Left kidney (tissue), 8 donors: ENCODE measurements at places on chromosomes 11 and 22. TPM values are rescaled to one million over a fixed set of nuclear protein-coding genes. Genes with fewer than 3 reads are reported as not detected.
A peak's percentile ranks its signal among the peaks of the same experiment; 100 is the strongest.

Gene SLCO2B1
- polyA plus RNA-seq, result 8.2 TPM

Gene BIRC3
- polyA plus RNA-seq, result 1.4 TPM

Gene OR4D5
- not detected for polyA plus RNA-seq

Gene INSC
- polyA plus RNA-seq, result 0.73 TPM

GRCh38 chr22:26587991-26588613 lies 1.8 kb downstream of the TPST2 start:
- no peak for DNase-seq

DNA sequence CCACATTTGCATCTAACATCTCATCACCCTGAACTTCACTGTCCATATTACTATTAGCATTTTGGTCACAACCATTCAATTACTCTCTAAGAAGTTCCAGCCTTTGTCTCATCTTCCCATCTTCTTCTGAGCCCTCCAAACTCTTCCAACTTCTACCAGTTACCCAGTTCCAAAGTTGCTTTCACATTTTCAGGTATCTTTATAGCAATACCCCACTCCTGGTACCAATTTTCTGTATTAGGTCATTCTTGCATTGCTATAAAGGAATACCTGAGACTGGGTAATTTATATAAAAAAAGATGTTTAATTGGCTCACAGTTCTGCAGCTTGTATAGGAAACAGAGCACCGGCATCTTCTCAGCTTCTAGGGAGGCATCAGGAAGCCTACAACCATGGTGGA lies 64.7 kb upstream of the ARHGAP42 start:
- no peak for DNase-seq

DNA sequence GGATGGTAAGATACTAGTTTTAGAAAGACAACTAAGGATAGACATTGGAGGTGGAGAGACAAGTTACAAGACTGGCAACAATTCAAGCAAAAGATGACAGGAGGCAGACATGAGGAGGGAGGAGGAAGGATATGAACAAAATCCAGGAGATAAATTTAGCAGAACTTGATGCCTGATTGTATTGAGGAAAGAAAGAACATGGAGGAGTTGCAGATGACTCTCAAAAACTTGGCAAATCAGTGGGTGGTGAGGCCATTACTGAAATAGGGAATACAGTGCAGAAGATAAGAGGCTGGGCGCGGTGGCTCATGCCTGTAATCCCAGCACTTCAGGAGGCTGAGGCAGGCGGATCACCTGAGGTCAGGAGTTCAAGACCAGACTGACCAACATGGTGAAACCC lies 2.7 kb upstream of the UPB1 start:
- DNase-seq, result no peak

DNA sequence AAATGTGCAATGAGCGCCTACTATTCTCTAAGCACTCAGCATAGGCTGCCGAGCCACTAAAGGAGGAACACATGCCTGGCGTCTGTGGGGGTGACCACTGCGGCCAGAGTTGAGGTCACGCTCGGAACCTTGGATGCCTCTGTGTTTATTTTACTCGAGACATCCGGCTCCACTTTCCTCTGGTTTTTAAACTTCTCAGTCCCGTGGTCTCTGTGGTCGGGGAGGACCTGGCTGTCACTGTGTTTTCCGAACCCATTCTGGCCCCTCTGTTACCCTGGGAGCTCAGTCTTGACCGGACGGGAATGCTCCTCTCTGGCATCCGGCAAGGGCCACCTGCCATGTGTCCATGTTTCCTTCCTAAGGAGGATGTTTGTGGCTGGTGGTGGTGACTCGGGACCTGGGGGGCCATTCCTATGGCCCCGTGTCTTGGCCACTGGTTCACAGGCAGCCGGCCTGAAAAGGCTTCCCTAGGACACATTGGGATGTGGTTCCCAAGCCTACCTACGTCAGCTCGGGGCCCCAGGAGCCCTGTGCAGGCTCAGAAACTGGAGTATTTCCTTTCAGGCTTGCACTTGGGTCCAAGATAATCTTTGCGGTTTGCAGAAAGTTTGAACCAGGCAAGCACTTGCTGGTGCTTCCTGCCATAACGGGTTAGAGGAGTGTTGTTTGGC lies 46.7 kb upstream of the PARVG start:
- no peak for DNase-seq

DNA sequence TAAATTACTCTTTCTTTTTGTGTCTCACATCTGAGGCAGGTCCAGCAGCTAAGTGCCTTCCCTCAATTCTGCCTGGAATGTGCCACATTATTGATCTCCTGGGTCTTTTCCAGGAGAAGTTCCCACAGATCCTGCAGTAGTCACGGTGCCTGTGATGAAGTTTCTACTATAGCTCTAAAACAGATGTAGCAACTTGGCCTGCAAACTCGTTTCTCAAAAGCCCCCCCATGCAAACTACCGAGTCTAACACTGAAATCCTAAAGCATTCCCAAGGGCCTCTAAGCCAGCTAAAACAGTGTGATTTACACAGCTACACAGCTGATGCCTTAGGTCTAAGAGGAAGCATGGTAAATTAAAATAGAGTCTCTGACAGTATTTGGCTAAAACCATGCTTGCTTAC lies 54.3 kb downstream of the DDI1 start:
- DNase-seq, result peak; percentile 8

GRCh38 chr22:29128891-29129807 lies 56.3 kb downstream of the KREMEN1 start:
- DNase-seq, result no peak

DNA sequence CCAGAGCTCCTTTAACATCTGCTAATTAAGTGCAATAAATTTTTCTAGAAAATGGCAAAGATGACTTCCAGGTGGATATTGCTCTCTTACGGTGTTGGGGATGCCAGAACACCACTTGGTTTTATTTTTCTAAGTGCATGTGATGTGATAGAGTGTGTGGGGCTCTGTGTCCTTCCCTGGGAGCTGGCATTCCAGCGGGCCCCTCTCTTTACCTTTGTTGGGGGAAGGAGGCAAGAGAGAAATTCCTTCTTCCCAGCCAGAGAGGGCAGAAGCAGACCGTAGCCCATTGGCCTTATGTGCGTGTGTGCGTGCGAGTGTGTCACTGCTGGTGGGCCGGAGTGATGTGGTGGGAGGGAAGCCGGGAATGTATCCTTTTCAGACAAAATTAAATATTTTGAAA lies 17.2 kb downstream of the TEF start:
- no peak for DNase-seq
